ENCODE measurements at places on chromosomes 5 and 9.

GRCh38 chr9:136840877-136841645, 1.2 kb upstream of the AJM1 start:
- no peak for DNase-seq

GRCh38 chr5:142466195-142466971, 141.6 kb upstream of the SPRY4 start:
- no peak for DNase-seq

DNA sequence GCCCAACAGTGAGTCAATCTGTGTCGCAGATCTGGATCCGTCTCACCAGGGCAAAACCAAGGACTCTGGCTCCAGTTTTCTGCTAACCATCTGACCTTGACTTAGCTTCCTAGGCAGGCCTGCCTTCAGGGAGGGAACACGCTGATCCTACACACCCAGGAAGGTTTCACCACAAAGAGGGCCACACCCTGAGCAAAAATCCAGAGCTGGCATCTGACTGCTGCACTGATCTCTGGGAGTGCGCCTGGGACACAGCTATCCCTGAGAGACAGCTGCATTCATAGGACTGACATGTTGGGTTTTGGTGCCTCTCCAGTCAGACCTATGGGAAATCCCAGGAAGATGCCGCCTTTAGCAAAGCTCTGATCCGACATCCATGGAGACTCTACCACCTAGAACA, 47.5 kb downstream of the CDK5RAP2 start:
- no peak for DNase-seq

GRCh38 chr5:92941806-92942205, 639.2 kb downstream of the NR2F1-AS1 start:
- no peak for DNase-seq

- DNase-seq, result peak; percentile 53
These were observed 4.0 kb upstream of the PCDHGA1 start for GRCh38 chr5:141326088-141326854.

GRCh38 chr9:128150594-128151308, 1.5 kb downstream of the LCN2 start:
- DNase-seq, result no peak

- DNase-seq, result no peak
These were observed 88.6 kb downstream of the NRG2 start for GRCh38 chr5:139954462-139954861.
